ENCODE measurements at places on chromosomes 11 and 22.

DNA sequence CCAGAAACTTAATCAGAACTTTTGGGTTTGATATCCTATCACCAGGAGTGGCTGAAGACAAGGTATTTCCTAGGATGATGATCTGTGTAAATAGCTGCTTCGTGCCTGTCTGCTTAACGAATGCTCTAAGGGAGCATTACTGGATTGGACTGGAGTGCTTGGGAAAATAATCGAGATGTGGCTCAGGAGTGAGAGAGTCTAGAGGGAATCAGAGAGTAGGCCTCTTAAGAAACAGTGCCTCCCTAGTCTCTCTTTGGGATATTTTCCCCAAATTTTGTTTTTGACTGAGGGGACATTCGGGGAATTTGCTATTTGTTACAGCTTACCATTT is 2.5 kb downstream of the MAML2 start:
- DNase-seq: no peak

DNA sequence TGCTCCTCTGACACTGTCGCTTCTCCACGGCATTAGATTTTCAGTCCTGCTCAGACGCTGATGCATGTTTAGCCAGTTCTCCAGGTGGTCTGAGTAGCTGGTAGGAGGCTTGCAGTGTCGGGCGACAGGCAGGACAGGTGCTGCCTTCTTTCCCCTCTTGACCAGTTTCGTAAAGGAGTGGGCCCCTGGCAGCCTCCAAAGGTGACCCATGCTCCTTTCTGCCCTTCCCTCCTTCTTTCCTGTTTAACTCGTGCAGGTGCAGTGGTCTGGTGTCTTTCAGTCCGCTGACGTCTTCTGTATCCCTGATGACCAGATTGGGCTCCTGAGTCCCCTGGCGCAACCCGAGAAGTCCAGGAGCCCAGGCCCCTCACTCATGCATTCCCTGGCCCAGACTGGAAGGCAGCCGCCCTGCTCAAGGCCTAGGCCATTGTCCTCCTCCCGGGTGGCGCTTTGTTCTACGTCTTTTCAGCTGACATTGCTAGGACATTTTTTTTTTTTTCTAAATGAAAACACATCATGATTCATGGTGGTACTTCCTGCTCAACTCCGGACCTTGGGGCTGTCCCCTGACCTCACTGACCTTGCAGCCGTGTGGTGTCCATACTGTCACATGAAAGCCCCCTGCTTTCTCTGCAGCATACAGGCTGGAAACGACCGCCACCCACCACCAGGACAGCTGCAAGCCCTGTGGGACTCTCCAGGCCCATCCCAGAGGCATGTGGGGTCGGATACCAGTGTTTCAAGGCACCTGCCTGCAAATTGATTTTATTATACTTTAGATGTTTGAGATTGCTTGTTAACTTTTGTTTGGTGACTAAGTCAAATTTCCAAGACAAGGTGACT is 25.5 kb upstream of the TXNRD2 start:
- DNase-seq: no peak

DNA sequence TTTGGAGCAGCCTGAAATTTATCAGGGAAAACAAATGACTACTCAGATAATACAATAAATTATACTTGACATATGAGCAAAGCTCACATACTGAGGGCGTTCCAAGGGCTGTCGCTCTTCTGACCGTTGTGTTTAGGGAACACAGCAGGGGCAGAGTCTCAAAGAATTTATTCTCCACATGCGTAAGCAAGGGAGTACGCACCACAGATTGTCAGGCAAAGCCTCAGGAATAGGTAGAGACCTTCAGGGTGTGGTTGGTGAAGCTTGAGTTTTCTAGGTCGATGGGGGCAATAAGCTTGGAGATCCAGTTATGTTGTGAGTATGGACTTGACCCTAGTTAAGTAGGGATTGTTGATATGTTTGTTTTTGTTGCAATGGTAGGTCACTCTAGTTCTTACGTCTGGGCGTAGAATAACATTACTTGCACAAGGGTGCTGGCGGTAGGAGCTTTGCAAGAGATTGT is 830 bp downstream of the ACAT1 start:
- DNase-seq: no peak

DNA sequence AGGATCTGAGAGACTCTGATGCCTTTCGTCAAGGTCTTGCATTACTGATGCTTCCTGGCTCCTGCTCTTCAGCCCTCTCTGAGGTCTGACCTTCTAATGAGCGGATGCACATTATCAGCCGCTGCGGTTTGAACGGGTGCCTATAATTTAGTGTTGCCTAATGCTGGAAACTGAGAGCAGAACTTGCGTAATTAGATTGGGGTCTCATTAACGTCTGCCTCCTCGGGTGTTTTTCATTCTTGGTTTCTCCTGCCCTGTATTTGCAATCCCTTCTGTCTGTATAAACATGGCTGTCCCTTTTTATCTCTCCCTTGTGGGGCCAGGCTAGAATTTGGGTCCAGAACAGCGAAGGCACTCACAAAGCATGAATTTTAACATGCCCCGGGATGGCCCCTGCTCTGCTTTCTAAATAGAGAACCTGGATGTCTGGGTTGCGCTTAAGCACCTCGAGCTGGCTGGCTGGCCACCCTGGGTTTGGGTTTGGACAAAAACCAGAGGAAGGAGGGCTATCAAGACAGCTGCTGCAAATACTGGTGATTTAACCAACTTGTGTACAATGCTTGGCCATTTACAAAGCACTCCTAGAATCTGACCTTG is 118.6 kb downstream of the TIMP3 start:
- DNase-seq: no peak

- DNase-seq: no peak
Measured at GRCh38 chr11:1703146-1703545, 6.2 kb downstream of the KRTAP5-6 start.

GRCh38 chr11:34439610-34440198 is 970 bp downstream of the CAT start:
- no peak for DNase-seq

DNA sequence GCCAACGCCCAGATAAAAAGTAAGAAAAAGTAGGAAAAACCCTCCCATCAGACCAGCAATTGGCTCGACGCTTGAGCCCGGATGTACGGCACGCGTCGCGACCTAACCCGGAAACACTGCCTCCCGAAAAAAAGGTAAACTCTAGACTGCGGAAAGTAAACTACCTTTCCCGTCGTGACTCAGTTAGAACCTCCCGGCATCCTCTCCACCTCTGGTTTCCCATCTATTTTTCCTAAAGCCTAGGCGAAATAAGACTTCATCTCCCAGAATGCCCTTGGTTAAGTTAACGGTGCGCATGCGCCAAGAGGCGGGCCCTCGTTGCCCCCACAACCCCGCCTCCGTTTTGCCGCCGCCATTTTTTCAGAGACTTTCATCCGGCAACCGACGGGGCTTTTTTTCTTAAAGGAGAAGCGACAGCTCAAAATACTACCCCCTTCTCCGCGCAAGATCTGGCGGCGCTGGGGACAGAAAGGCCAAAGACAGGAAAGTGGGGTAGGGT is 678 bp upstream of the ZFP91 start:
- DNase-seq: peak; percentile 97

- no peak for DNase-seq
Measured at GRCh38 chr11:112625814-112626213, 335.4 kb upstream of the NCAM1 start.

DNA sequence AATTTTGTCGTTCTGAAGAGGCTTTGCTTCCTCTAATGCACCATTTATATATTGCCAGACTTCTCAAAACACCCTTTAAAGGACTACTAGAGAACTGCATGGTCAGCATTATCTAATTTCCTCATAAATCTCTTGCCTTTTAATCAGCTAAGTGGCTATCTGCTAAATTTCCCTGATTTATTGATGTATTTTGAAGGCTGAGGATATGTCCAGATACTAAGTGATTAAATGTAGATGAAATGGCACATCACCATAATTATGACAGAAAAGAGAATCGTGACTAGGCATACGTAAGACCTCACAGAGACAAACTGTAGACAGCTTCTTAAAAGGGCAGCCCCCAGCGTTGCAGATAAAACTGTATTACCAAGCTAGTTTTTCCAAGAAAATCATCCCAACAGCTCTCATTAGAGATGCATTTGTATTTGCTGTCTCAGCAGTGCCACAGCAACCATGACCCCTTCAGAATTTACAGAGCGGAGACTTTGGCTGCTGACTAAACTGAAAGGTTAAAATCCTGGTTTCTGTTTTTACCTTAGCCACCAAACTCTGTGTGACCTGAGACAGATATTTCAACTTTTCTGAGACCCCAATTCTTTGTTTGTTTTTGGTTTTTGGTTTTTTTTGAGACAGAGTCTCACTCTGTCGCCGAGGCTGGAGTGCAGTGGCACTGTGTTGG is 67.1 kb upstream of the SLN start:
- no peak for DNase-seq

GRCh38 chr11:16350125-16350524 is 6.2 kb downstream of the SOX6 start:
- no peak for DNase-seq

DNA sequence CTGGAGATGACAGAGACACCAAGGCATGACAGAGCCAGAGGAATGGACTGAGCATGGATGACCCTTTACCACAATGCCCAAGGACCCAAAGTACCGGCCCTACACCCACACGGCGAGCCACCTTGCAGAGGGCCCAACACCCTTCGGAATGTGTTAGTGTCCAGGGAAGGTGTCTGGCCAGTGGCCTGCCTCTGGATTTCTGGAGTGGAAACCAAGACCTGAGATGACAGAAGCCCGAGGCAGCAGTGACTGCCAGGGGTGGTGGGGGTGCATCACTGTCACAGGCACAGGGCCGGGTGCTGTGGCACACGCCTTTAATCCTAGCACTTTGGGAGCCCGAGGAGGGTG is 28.7 kb downstream of the PDGFB start:
- no peak for DNase-seq

Data from NCI-H1105 (cell line).